ENCODE measurements at places on chromosomes 11 and 22. TPM values are rescaled to one million over a fixed set of nuclear protein-coding genes. Genes with fewer than 3 reads are reported as not detected.

The STK33 gene
- polyA plus RNA-seq, result 1.5 TPM

The OR8G5 gene
- polyA plus RNA-seq, result not detected

The LMO1 gene
- polyA plus RNA-seq, result 0.29 TPM

DNA sequence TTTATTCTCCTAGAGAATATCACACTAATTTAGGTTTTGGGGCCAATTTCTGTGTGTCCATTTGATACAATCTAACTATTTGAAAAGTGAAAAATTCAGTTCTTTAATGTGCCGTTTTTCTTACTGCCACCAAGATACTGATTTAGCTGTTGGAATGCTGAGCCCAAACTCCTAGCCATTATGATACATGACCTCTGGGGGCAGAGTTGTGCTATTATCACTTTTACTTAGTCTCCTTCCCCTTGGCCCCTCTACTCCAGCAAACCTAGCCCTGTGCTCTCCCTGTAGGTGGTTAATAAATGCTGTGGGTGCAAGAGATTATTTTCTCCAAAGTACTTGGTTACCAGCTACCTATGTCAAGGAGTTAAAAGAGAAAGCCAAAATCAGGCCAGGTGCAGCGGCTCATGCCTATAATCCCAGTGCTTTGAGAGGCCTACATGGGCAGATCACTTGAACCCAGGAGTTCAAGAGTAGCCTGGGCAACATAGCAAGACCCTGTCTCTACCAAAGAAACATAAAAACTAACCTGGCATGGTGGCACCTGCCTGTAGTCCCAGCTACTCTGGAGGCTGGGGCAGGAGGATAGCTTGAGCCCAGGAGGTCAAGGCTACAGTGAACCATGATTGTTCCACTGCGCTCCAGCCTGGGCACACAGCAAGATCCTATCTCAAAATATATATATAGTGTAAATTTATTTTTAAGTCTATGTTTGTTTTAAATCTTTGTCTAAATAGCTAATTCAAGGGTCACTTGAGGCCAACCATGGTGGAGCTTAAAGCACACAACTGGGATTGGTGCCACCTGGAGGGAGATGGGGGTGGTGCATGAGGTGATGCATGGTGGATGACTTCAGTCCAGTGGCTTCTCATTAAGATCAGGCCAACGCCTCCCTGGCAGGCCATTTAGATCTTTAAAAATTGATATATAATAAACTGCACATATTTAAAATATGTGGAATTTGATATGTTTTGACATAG is 193.2 kb upstream of the PLET1 start:
- DNase-seq, result peak; percentile 2

- DNase-seq, result no peak
Measured at GRCh38 chr11:19537803-19538453, 174.7 kb upstream of the NAV2 start.

Data from CD8-positive, alpha-beta memory T cell (primary cell).